Vagina (tissue), 2 donors: ENCODE measurements at places on chromosomes 12 and 14.

DNA sequence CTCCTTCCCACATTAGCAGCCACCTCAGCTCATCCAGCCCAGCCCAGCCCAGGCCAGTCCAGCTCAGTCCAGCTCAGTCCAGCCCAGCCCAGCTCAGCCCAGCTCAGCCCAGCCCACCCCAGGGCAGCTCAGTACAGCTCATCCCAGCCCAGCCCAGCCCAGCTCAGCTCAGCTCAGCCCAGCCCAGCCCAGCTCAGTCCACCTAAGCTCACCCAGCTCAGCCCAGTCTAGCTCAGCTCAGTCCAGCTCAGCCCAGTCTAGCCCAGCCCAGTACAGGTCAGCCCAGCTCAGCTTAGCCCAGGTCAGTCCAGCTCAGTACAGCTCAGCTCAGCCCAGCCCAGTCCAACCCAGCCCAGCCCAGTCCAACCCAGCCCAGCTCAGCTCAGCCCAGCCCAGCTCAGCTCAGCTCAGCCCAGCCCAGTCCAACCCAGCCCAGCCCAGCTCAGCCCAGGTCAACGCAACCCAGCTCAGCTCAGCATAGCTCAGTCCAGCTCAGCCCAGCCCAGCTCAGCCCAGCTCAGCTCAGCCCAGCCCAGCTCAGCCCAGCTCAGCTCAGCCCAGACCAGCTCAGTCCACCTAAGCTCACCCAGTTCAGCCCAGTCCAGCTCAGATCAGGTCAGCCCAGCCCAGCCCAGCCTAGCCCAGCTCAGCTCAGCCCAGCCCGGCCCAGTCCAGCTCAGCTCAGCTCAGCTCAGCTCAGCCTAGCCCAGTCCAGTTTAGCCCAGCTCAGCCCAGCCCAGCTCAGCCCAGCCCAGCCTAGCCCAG is 63.0 kb downstream of the TMEM121 start:
- no peaks in the 10 kb centered on the region for H3K36me3 ChIP-seq
- DNase-seq = peak; percentile 58
- no peak overlapping the region for H3K27ac ChIP-seq
- H3K4me1 ChIP-seq = no peaks in the 10 kb centered on the region

GRCh38 chr12:66139328-66139727 is 8.8 kb upstream of the LLPH start:
- no peak for DNase-seq
- no peaks in the 10 kb centered on the region for H3K4me1 ChIP-seq
- H3K36me3 ChIP-seq = no peaks in the 10 kb centered on the region
- no peaks in the 10 kb centered on the region for H3K27me3 ChIP-seq

- DNase-seq = no peak
- H3K27me3 ChIP-seq = no peaks in the 10 kb centered on the region
- H3K36me3 ChIP-seq = no peaks in the 10 kb centered on the region
- H3K27ac ChIP-seq = no peak overlapping the region
- peaks cover 5% of the 10 kb centered on the region for H3K4me1 ChIP-seq
- H3K4me3 ChIP-seq = no peak overlapping the region
Observed at GRCh38 chr14:56244138-56244789, 126.1 kb downstream of the PELI2 start.

DNA sequence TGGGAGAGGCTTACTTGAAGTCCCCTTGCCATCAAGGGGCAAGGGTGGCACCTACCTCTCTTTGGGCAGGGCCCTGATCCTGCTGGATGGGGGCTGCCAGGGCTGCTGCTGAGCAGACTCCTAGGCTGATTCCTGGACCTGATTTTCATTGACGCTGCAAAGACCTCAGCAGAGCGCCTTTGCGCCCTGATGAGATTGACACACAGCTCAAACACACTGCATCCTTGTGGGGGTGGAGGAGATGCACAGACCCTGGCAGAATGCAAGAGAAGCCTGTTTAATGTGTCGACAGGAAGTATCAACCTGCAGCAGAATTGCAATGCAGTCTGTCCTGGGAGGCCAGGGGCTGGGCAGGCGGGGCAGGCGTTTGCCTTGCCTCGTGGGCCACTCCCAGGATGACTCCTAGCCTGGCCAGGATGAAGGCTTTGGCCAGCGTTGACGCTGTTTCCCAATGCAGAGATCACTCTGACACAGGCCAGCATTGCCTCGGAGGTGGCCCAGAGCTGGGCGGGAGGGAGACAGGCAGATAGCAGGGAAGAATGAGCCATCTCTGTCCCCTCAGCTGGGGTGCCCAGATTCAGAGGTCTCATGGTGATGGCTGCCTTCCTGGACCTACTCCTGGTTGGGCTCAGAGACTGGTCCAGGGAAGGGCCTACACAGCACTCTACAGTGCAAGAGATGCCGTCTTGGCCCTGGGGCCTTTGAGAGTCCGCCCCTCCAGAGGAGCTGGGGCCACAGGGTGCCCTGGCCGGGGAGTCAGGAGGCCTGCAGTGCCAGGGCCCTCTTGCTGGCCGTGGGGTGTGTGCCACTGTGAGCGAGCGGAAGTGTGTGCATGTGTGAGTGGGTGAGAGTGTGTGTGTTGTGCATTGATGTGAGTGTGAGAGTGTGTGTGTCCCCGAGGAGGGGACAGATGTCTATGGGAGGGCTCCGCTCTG is 108.3 kb downstream of the KIF26A start:
- DNase-seq = no peak
- no peaks in the 10 kb centered on the region for H3K27me3 ChIP-seq
- H3K4me1 ChIP-seq = no peaks in the 10 kb centered on the region
- H3K27ac ChIP-seq = no peak overlapping the region
- no peaks in the 10 kb centered on the region for H3K36me3 ChIP-seq

- H3K27me3 ChIP-seq = no peaks in the 10 kb centered on the region
- H3K4me3 ChIP-seq = no peak overlapping the region
- H3K27ac ChIP-seq = peak overlapping the region; percentile 80
- H3K4me1 ChIP-seq = peaks cover 51% of the 10 kb centered on the region
- H3K36me3 ChIP-seq = no peaks in the 10 kb centered on the region
Observed at GRCh38 chr12:52539821-52540173, 13.1 kb downstream of the KRT71 start.
